ENCODE measurements at places on chromosomes 4 and X.

DNA sequence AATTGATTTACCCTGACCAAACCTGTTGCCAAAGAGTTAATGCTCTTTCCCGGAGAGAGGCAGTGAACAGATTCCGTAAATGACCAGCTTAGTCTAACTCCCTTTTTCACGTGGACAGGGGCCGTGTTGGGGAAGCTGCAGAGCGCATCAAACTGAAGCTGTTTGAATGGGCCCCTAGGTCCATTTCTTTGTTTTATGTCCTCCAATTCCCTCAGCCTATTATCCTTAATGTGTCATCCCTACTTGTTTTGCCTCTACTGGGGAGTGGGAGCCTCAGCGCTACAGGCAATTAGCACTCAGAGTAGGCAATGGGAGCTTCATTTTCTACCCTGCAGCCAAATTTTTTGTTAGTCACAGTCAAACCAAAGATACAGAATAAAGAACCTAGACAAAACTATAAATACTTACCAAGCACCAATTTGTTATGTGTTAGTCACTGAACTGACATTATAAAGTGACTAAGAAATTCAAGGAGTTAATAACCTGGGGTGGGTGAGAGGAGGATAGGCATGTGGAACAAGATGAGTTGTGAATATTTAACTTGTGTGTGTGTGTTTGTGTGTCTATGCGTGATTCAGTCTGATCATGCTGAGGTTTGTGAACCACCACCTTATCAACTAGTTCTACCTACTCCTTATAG, 417.4 kb downstream of the PACRGL start:
- no peak for DNase-seq

- DNase-seq = no peak
These were observed 660 bp upstream of the HSPA4L start for GRCh38 chr4:127781300-127782024.

DNA sequence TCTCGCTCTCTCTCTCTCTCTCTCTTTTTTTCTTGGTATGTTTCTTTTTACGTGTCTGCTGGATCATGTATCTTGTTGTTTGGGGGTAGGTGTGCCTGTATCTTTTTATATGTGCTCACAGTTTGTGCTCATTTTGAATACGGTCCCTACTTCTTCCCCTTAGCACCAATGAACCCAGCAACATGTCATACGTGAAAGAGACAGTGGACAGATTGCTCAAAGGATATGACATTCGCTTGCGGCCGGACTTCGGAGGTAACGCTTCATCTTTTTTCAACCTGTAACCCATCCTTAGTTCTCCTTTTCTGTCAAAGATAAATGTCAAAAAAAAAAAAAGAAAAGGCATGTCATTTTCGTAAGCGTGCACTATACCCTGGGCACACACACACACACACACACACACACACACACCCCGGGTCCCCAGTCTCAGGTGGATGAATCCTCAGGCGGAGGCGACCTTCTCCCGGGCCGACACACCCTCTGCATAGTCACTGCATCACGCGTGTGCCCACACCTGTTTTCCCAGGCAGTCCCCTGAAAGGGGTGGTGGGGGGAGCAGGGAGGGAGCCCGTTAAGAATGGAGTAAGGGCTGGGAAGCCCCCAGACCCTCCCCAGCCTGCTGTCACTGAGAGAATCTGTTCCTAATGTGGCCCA, 511 bp downstream of the GABRB1 start:
- DNase-seq = no peak

GRCh38 chrX:71993371-71993770, 82.7 kb downstream of the NHSL2 start:
- no peak for DNase-seq

GRCh38 chrX:150533863-150534262, 34.6 kb upstream of the MTM1 start:
- no peak for DNase-seq

- no peak for DNase-seq
These were observed 28.8 kb downstream of the SUPT20HL2 start for GRCh38 chrX:24285082-24285481.

- no peak for DNase-seq
These were observed 131.0 kb upstream of the KLF3 start for GRCh38 chr4:38532908-38533499.

DNA sequence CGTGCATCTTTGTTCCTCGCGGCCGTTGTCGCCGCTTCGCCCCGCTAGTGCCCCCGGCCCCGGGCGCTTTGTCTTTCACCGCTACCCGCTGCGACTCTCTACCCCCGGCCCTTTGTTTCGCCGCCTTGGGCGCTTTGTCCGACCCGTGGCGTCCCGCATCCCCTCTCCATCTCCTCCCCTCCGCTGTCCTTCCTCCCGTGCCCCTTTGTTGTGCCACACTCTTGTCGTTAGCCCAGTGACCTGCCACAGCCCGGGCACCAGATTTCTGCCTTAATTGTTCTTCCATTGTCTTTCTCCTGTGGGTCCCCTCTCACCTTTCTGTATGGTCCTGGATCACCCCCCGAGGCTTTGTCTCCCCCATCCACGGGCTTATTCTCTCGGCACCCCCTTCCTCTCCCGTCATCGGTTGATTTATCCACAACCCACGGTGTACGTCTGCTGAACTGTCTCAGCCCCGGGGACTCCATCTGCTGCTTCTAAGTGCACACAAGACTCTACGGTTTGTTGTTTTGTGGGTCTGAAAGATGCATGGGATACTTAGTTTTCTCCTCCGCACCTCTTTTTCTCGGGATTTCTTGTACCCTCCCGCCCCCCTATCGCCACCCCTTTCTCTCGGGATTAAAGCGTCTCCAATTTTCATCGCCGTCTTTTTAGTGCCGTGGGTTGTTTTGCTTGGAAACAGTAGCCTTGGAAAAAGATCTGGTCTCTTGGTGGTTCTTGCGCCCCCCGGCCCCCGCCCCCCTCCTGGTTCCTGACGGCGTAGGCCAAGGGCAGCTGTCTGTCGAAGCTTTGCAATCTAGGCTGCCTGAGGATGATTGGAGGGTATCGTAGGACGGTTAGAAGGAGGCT, 783 bp downstream of the RBPJ start:
- peak; percentile 28 for DNase-seq

DNA sequence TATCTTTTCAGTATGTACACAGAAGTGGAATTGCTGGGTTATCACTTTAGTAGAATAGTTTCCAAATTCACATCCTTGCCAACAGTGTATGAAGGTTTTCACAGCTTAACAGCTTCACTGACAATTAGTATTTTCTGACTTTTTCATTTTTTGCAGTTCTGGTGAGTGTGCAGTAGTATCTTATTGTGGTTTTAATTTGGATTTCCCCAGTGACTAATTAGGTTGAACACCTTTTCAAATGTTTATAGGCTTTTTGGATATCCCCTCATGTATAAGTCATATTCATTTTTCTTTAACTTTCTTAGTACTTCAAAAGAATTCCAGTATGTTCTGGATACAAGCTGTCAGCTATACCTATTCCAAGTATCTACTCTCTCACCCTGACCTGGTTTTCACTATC, 37.1 kb downstream of the BRCC3 start:
- DNase-seq = peak; percentile 0

- no peak for DNase-seq
These were observed 49.3 kb upstream of the MAGED4B start for GRCh38 chrX:52118262-52118661.

GRCh38 chr4:147482281-147482680, 1.4 kb downstream of the EDNRA start:
- DNase-seq = no peak

DNA sequence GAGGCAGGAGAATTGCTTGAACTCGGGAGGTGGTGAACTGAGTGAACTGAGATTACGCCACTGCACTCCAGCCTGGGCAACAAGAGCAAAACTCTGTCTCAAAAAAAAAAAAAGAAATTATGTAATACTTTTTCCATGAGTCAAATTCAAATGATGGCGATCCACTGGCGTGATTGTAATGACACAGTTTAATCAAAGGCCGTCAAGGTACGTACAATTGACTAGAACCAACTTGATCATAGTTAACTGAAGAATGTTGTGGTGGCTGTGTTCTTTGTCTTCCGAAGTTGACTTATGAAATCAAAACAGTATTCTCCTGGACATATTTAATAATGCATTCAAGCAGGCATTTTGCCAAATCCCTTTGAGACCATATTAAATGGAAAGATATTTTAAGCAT, 318.6 kb upstream of the FAT1 start:
- DNase-seq = no peak

DNA sequence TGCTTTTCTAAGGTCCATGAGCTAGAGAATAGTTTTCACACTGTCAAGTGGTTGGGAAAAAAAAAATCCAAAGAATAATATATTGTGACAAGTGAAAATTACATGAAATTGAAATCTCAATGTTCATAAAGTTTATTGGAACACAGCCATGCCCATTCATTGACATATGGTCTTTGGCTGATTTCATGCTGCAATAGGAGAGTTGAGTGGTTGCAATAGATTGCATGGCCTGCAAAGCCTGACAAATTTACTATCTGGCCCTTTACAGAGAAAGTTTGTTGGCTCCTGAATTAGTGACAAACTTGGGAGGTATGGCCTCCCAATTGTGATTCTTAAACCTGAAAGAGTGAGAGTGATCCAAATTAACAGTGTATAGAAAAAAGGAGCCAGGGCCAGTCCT, 115.5 kb upstream of the FAM9C start:
- DNase-seq = no peak

GRCh38 chr4:74117024-74117534, 18.1 kb upstream of the CXCL2 start:
- no peak for DNase-seq

GRCh38 chr4:151799417-151800012, 38.7 kb upstream of the GATB start:
- DNase-seq = no peak

DNA sequence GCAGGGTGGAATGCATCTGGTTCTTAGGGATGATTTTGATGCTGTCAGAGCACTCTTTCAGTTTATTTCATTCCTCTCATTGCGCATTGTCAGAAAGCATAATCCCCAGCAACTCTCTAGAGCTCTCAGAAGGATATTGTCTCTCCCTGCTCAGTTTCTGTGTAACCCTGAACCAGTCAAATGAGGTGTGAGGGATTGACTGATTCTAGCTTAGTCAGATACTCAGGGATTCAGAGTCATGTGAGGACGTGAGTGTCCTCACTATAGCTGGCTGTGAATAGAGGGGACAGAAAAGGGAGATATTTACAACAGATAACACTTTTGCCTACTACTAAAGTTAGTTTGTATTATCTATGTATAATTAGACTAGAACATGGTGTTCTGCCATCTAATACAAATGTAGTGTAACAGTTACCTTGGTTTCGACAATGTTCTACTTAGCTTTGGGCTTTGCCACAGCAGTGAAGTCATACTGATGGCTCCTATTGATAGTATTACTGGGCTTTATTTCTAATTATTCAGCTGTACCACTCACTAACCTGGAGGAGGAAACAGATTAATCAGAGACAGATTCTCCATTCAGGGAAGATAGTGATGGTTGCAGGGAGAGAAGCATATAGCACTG, 19.5 kb downstream of the AP1AR start:
- DNase-seq = no peak

- no peak for DNase-seq
These were observed 26.1 kb upstream of the FAT1 start for GRCh38 chr4:186749611-186750281.

DNA sequence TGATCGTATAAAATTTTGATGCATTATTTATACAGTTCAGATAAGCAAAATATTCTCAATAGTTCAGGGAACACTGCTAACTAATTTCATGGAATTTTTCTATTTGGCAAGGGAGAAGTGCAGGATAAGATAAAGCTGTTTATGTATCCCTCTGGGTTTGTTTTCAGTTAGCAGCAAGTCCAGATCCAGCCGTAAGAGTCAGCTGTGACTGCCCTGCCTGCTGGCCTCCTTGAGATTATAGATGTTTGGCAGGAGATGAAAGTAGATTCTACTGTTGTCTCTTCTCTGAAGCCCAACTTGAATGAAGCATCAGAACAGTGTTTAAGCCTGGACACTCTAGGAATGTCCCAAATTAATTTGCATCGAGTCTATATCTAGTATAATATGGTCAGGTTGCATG, 29.5 kb downstream of the ANTXR2 start:
- DNase-seq = no peak

GRCh38 chr4:139453041-139453370, 915 bp upstream of the RAB33B start:
- DNase-seq = peak; percentile 86

DNA sequence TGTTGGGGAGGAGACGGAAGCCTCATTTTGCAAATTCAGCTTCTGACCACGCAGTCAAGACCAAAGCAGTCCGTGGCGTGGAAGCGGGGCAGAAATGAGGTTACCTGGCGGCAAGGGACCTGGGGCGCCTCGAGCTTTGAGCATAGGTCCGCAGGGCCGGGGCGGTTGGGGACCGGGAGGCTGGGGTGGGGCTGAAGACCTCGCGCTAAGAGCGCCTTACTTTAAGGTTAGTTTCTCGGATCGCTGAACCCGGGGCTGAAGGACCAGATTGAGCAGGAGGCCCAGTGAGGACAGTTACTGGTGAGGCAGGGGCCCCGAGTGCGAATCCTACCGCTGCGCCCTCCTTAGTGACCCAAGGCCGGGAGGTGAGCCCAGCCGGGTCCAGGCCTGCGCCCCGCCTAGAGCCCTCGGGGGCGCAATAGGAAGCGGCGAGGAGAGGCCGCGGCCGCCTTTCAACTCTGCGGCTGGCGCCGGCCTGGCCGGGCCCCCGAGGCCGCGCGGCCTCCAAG, 7.5 kb downstream of the MSX1 start:
- DNase-seq = no peak

DNA sequence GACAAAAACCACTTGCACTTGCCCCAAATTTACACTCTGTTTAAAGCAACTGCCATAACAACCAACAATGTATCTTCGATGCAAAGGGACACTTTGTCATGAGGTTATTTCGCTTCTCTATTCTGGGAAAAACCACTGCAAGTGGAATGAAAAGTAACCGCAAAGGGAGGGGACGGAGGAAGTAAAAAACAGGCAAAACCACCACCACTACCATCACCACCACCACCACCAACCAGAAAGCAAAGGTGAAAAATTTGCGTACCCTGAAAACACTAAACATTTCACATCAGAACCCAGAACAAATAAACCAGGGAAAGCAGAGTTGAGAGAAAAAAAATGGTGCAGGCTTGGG, 1.2 kb upstream of the N4BP2 start:
- DNase-seq = peak; percentile 90

- DNase-seq = no peak
These were observed 29.0 kb downstream of the TMPRSS11B start for GRCh38 chr4:68216501-68216900.

DNA sequence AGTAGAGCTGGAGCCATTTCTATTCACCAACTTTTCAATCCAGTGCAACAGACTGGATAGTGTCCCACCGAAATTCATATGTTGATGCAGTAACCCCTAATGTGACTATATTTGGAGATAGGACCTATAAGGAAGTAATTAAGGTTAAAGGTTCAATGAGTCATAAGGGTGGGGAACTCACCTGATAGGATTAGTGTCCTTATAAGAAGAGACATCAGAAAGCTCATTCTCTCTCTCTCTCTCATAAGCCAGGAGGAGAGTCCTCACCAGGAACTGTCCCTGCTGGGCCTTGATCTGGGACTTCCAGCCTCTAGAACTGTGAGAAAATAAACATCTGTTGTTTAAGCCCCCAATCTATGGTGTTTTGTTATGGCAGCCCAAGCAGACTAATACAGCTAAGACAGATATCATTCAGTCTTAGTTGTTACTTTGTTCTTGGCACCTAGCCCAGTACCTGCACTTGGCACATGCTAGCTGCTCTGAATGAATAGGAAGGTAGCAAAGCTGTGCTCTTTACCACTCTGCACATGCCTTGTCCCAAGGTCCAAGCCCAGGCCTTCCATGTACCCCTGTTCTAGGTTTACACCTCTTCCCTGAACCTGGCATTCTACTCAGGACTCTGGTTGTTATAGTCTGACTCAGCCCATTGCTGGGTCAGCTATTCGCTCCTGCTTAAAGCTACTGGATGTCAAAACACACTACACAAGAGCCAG, 19.2 kb upstream of the BRS3 start:
- DNase-seq = no peak
